ENCODE measurements at places on chromosomes 1 and 21.

DNA sequence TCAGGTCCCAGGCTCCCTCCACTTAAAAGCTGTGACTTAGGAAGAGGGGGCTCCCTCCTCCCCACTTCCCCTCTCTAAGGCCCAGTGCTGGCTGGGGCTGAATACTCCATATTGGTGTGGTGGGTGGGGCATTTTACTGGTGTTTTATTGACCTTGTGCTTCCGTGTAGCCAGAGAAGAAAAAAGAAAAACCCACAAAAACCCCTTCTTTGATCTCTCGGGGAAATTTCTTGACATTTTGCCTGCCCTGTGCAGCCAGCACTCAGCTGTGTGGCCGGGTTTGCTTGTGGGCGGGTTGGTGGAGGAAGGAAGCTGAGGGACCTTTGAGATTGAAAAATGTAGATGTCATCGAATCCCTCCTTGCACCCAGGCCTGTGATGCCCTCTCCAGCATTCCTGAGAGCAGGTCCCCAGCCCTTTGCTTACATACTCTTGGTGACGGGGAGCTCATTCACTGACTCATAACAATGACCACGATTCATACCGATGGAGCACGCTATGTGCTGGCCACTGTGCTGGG, 24.8 kb downstream of the TNFRSF8 start:
- DNase-seq, result no peak

- DNase-seq, result no peak
These were observed 324.8 kb downstream of the SMYD3 start for GRCh38 chr1:246182149-246182851.

GRCh38 chr1:25185409-25186160, 46.7 kb downstream of the SYF2 start:
- no peak for DNase-seq

DNA sequence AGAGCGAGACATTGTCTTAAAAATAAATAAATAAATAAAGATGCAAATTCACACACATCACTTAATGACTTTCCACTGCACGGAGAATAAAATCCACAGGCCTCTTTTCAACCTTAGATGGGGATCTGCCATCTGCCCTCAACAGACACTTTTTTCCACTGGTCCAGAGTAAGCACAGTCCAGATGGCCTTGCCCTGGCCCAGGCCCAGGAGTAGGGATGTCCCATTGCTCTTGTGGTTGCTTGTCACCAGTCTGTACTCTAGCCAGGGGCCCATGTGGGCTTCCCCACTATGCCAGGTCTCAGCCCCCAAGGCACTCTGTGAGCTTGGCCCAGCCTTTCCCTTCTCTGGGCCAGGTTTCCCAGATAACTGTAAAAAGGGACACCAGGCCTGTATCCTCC, 17.4 kb downstream of the PLOD1 start:
- no peak for DNase-seq

GRCh38 chr1:50822035-50822776, 137.9 kb downstream of the FAF1 start:
- DNase-seq, result no peak

GRCh38 chr1:150233359-150234308, 2.3 kb downstream of the ANP32E start:
- DNase-seq, result no peak

DNA sequence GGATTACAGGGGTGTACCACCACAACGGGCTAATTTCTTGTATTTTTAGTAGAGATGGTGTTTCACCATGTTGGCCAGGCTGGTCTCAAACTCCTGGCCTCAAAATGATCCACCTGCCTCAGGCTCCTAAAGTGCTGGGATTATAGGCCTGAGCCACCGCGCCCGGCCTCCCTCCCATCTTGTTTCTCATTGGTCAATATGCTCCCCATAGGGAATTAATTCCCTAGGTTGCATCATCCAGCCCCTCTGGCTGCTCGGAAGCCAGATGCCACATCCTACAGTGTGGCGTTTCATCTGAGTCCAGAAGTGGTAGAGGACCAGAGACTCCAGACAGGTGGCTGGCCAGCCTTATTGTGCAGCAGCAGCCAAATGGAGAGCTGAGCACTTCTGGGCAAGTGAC, 11.5 kb upstream of the VASH2 start:
- no peak for DNase-seq

DNA sequence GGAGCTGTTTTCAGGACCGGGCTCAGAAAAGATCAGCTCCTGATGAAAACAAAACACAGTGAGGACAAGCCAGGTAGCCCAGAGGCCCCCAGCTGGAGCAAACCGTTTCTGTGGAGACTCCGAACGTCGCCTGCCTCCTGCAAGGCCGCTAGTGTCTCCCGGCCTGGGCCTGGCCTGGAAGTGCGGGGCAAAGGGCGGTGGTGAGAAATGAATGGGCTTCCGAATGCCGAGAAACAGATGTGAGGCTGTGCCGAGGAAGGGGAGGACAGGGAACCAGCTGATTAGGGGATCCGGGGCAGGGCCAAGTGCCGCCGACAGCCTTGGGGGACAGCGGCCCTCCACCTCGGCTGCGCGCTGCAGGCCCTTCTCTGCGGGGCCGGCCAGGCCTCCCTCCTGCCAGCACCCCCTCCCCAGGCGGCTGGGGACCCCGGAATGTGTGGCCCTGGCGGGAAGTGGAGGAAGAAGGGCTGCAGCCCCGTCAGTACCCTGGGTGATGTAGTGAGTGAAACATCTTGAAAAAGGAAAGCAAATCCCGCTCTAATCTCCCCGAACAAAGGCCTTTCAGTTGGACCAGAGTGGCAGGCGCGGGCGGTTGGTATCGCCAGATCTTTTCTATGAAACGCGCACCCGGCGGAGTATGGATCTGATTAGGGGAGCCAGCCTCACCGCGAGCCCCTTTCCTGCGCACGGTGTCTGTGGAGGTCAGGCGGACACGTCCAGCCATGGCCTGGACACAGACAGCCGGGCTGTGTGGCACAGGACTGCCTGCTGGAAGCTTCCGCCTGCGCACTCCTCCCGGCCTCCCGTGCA, 52.6 kb downstream of the PRDM16 start:
- no peak for DNase-seq

DNA sequence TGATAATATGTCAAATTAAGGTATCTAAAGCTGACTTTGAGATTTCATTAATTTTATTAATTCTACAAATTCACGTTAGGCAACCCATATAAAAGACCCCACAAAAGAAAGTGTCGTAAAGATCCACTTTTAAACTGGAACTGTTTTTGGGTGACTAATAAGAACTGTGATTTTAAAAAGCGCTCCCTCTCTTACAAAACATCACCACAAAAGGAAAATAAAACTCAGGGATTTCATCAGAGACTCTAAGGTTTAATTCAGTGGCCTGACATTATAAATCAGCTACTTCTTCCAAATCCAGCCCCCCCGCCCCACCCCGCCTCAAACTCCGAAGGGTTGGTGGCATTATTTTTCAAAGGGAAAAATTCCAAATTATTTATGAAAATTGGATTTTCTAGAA, 2.7 kb downstream of the COL24A1 start:
- DNase-seq, result no peak

GRCh38 chr1:1073743-1074587, at the start of gene RNF223:
Gene RNF223, minus strand, starts transcription at chr1:1074306. Its CDS starts 1,740 bp downstream, at chr1:1072566.
- DNase-seq, result no peak

All from hippocampal formation (tissue), 2 donors.